COLO829 (cell line): ENCODE measurements at places on chromosomes 1 and 21.
A peak's percentile ranks its signal among the peaks of the same experiment; 100 is the strongest.

DNA sequence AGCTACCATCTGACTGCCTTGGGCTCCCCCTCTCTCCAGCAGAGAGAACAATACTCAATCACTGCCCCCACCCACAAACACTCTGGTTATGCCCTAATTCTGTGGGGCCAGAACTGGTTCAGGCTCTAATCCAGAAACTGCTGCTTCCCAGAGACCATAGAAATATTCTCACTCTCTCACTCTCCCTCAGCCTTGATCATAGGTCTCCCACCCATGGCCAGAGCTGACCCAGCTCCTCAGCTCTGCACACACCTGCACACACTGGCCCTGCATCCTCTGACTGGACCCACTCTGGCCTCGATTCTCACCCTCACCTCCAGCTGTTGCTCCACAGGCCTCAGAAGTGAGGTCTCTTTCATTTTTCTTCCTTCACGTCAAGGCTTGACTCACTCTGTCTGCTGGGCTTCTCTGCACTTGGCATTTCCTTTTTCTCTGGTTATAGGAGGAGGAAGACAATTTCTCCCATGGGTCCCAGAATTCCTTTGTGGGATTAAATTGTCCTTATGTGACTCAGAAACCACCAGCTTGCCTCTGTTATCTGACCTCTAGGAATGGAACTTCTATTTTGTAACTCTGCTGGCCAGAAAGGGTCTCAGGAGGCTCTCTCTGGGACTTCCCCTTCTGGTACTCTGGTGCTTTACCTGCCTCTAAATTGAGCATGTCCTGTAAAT is 15.6 kb upstream of the ZMYM6 start:
- DNase-seq, result peak; percentile 37

DNA sequence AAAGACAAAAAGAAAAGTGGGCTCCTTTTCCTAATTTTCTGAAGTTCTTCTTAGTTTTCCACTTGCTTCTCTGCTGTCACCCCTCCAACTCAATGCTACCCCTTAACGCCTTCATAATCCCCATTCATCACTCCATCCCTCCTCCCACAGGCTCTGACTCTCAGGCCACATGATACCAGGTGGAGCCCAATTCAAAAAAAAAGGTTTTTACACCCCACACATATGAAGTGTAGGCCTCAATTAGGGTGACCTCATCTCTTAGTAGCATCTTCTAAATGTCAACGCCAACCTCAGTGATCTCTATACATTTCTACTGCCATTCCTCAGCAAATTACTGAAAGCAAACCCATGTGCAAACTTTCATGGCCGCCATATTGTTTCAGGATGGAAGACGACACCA is 6.4 kb downstream of the SSBP3 start:
- DNase-seq, result no peak

DNA sequence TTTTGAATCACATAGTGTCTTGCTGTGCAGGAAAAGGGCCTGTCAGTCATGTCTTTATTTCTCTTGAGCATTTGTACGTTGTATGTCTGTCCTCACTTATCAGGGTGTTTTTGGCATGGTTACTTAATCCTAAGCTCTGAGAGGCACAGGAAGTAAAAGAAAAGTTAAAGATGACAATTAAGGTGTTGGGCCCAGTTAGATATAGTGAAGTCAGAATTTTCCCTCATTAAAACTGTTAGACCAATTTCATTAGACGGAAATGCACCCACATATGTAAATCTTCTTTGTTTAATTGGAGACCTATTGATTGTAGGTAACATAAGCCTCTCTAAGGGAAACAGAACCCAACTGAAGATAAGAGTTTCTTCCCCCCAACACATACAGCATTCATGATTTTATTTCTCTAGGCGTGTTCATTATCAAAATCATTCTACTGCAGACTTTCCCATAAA is 21.9 kb downstream of the NFIA start:
- no peak for DNase-seq

GRCh38 chr21:25903607-25904006 is 168.8 kb downstream of the GABPA start:
- no peak for DNase-seq

GRCh38 chr1:94719926-94720793 is 100.0 kb upstream of the SLC44A3 start:
- DNase-seq, result no peak

DNA sequence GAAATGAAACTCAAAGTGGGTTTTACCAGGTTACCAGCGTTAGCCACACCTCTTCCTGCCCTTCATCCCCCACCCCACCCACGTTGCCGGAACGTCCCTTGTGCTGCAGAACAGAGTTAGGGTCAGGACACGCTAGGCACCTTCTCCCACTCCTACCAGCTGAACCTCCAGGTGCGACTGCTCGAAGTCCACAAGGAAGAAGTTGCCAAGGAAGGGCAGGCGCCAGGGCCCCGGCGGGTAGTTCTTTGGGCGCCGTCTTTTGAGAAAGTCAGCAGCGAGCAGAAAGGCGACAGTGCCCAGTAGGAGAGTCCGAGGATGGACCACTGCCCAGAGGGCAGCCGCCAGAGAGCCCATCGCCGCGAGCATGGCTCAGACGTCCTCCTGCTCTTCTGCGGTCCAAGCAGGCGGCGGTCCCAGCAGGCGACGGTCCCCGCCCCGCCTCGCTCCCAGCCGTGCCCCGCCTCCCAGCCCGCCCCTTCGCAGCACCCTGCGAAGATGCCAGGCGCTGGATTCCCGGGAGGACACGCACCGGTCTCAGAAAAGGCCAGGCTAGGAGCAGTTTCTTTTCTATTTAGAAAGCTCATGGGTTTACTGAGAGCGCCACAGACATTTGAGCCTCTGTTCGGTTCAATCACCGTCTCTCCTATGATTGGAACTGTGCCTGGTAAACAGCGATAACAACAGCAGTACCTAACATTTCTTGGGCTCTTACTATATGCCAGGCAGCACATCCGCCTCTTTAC is at the start of gene CYP2J2:
CYP2J2 (minus strand) TSS at position 393 of the 743 bp plus-strand sequence; CDS start at position 366, 27 bp downstream.
- no peak for DNase-seq
